ENCODE measurements at places on chromosomes 1 and 21.

DNA sequence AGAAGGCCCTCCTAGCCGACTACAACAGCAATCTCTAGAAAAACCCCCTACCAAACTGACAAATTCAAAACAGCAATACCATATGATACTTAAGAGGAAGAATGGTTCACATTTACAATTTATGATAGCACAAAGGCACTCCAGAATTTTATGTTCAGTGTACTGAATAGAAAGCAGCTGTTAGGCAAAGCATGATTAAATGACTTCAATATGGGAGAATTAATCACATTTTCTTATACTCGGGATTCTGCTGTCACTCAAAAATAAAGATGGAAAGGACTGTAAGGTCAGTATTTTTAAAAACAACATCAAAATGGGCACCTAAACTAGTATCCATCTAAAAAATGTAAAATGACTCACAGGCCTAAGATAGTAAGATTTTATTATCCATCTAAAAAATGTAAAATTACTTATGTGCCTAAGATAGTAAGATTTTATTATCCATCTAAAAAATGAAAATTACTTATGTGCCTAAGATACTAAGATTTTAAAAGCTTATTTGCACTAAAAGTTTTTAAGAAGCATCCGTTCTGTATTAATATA, 198.5 kb downstream of the SMYD3 start:
- no peak for DNase-seq

DNA sequence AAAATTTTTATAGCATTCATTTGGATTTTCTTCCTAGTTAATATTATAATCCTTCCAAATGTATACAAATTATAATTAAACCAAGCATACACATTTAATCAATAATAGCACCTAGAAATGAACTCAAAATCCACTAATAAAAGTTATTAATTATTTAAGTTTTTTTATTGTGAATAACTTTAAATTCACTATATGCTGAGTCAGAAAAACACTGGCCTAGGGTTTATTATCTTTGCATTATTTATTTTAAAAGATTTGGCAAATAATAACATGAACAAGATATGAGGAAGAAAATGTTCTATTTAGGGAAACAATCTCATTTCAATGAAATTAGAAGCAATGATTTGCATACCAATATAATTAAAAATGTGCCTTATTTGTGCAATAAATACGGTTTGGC, 951.5 kb downstream of the KCNT2 start:
- no peak for DNase-seq

- no peak for DNase-seq
These were observed 168.5 kb downstream of the ACTL8 start for GRCh38 chr1:17923666-17924065.

DNA sequence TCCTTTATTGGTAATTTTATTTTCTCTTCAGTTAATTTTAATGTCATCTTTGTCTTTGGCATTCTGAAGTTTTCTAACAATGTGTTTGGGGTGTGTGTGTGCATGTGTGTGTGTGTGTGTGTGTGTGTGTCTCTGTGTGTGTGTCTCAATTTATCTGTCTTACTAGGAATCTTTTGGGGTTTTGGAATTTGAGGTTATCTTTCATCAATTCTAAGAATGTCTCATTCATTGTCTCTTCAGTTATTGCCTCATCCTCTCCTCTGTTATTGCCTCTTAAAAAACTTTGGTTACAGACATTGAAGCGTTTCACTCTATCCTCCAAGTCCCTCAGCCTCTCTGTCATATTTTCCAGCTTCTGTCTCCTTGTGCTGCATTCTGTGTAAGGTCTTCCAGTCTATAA, 18.1 kb upstream of the SAMD13 start:
- DNase-seq: no peak

DNA sequence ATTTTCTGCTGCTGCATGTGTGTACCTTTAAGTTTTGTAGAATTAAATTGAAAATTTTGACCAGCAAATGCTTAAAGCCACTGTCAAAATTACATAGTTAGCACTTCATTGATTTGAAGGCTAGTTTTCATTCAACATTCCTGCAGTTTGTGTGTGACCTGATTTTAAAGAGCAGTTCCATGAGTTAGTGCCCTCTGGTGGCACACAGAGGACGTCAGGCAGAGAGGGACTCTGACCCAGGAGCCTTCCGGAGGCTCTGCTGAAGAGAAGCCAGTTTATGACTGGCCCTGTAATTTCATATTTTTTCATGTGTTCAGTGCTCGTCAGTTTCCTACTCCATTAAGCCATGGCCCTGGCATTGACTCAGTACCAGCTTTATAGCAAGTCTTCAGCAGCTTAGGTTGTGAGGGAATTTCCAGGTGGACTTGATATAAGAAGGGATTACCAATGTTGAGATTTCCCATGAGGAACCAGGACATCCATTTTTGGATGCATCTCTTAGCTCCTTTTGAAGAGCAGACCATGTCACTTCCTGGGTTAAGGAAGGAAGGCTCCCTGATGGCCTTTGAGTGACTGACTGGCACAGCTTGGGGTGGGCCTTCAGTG, 104.7 kb downstream of the CAMTA1 start:
- no peak for DNase-seq

DNA sequence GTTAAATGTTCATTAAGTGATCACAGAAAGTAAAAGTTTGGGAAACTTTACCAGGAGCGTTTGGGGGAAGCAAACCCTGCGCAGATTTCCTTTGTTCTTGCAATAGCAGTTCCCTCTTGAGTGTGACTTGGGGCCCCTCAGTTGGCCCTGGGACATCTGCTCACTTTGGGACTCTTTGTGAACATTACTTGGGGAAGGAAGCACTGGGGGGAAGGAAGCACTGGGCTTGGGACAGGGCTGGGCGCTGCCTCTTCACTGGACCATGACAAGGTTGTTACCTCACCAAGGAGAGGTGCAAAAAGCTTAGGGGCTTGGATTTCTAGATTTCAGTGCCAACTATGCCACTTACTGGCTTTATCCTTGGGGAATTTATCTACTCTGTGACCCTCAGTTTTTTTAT, 63.5 kb downstream of the ETS2 start:
- no peak for DNase-seq

DNA sequence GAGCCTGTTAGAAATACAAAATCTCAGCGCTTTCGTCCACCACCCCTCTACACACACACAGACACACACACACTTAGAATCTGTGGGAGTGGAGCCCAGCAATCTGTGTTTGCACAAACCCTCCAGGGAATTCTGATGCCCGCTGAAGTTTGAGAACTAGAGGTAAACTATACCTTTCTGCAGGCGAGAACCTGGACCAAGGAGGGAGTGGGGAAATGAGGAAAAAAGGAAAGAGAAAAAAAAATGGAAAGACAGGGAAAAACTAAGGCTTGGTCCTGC, 468 bp upstream of the NIBAN1 start:
- no peak for DNase-seq

GRCh38 chr1:19411612-19412011, 73.7 kb downstream of the CAPZB start:
- no peak for DNase-seq

- peak; percentile 41 for DNase-seq
These were observed 749 bp downstream of the PCBP3 start for GRCh38 chr21:45644041-45644906.

GRCh38 chr1:31535561-31535960, 40.8 kb upstream of the TINAGL1 start:
- no peak for DNase-seq

GRCh38 chr1:15816674-15817073, 9.2 kb upstream of the UQCRHL start:
- no peak for DNase-seq

- DNase-seq: no peak
These were observed 139.1 kb upstream of the SERTAD4 start for GRCh38 chr1:210093461-210093860.

GRCh38 chr21:26077521-26077920, 93.0 kb downstream of the APP start:
- DNase-seq: no peak

GRCh38 chr1:61391730-61392129, 309.4 kb downstream of the NFIA start:
- no peak for DNase-seq

DNA sequence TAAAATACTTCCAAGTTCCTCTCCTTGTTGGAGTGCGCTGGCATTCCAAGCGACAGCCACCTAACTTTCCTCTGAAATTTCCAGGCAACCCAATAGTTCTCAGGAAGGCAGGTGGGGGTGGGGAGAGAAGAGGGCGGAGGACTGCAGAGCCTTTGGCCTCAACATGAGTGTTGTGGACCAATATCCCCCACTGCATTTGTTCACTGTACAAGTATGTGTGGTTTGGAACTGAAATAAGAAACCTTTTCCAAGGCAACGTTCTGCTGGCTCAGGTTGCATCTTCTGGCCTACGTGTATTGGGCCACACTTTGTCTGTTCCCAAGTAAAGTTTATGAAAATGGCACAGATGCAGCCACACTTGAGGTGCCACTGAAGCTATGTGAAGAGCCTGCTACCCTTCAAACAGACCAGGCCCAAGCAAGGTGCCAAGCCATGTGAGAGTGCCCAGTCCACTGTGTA, 153.4 kb downstream of the DHRS3 start:
- peak; percentile 79 for DNase-seq

- no peak for DNase-seq
These were observed 23.0 kb downstream of the SPATA46 start for GRCh38 chr1:162353702-162354101.

GRCh38 chr1:54845772-54846171, 41.2 kb downstream of the DHCR24 start:
- no peak for DNase-seq

GRCh38 chr1:164240081-164240480, 318.9 kb upstream of the PBX1 start:
- DNase-seq: no peak

- DNase-seq: peak; percentile 19
These were observed 7.0 kb downstream of the LRRC3 start for GRCh38 chr21:44462086-44462833.

GRCh38 chr1:109425391-109426280, 612 bp downstream of the PSMA5 start:
- no peak for DNase-seq

DNA sequence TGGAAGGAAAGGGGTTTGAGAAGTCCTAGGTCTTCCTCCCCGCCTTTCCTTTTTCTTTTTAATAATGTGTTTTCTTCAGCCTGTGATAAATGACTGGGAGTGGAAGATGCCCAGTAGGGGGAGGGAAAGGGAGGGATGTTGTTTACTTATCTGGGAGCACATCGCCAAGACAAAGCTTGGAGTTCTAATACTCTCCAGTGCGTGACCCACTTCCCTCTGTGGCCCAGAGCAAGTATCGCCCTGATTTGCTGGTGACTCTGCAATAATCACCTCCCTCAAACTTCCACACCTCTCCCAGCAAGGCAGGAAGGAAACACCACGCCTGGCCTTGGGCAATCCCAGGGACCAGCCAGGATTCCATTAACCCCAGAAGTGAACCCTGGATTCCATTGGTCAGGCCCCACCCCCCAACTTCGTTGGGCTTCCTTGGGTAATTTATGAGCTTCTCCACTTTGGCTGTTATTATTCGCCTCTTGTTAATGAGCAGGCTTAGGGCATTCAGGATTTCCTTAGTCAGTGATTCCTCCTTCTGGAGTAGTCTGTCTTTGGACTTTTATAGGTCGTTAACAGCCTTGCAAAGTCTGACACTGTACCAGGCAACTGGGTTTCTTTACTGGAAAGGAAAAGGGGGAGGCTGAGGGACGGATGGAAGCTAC, 24.3 kb upstream of the GRHL3 start:
- DNase-seq: no peak

- DNase-seq: no peak
These were observed 22.5 kb downstream of the ASTN1 start for GRCh38 chr1:177142010-177142409.

GRCh38 chr21:42313501-42313969, 1.7 kb downstream of the TFF3 start:
- no peak for DNase-seq

DNA sequence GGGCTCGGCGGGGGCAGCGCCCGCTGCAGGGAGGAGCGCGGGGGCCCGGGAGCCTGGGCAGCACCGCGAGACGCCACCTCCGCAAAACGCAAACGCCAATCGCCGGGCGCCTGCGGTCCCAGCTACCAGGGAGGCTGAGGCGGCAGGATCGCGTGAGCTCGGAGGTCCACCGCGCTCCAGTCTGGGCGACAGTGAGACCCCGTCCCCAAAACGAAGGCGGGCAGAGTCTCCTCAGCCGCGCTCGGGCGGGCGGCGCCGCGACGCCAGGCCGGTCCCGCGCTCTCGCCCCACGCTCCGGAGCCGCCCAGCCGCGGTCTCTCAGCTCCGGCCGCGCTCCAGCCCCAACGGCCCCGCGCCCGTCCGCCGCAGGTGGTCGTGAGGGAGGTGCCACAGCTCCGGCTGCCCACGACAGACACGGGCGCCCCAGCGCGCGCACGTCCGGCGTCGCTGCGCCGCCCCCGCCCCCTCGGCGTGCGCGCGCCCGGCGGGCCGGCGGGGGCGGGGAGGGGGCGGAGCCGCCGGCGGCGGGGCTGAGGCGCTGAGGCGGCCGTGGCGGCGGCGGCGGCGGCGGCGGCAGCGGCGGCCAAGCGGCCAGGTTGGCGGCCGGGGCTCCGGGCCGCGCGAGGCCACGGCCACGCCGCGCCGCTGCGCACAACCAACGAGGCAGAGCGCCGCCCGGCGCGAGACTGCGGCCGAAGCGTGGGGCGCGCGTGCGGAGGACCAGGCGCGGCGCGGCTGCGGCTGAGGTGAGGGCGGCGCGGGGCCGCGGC, at the start of gene ADARB1:
ADARB1 (plus strand) TSS at position 533 of the 770 bp plus-strand sequence. CDS start 97,077 bp downstream, outside the sequence.
- DNase-seq: peak; percentile 81

DNA sequence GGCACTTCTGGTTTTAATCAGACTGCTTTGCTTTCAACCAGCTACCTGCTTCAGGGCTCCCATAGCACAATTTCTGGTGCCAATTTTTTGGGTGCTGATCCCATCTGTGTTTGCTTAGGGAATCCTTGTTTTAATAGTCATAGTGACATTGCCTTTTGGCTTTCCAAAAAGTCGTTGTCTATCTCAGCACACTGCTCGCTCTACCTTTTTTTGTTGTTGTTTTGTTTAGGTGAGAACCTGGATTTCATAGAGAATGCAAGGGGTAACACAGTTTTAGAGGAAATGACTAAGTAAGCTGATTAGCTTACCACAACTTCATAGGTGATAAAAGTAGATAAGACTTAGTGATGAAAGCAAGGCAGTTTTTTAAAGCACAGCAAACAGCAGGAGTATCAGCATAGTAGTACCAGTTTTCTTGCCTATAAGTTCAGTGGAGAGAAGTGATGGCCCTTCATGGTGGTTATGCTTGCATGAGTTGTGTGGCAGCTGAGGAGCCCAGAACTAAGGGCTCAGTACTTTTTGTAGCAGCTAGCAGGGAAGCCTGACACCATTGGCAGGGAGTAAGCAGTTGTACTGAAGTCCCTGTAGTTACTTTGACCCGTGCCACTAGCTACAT, 31.3 kb downstream of the NEK7 start:
- DNase-seq: no peak

DNA sequence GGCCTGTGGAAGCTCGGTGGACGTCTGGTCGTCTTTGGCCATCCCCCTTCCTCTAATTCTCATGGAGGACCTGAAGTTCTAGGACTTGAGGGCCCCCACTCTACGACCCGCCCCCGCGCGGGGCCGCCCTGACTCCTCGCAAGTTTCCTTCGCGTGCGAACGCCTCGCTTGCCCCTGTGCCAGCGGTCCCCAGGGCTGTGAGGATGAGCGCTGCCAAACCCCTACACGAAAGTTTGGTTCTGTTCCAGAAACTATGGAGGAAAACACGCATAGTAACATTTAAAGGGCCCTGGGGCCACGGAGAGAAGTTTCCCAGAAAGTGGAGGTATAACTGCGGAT, 304 bp upstream of the GNG12 start:
- DNase-seq: no peak

Data from right forelimb (tissue), 1 donor.